ENCODE measurements at places on chromosomes 11 and 22.

DNA sequence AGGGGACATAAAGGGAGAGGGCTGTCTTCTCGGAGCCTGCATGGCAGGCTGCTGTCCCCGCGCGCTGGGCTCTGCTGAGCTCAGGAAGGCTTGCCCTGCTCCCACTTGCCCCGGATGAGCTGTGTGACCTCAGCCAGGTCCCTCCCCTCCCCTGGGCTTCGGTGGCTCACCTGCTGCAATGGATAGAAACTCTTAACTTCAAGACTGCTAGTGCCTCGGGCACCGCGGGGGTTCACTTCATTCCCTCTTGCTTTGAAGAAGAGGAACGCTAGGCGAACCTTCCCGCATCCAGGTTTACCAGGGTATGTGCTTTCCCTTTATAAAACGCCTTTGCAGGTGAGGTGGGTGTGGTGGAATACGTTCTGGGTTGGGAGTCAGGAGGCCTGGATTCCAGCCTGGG is 115.0 kb downstream of the PHF21B start:
- no peak for DNase-seq

DNA sequence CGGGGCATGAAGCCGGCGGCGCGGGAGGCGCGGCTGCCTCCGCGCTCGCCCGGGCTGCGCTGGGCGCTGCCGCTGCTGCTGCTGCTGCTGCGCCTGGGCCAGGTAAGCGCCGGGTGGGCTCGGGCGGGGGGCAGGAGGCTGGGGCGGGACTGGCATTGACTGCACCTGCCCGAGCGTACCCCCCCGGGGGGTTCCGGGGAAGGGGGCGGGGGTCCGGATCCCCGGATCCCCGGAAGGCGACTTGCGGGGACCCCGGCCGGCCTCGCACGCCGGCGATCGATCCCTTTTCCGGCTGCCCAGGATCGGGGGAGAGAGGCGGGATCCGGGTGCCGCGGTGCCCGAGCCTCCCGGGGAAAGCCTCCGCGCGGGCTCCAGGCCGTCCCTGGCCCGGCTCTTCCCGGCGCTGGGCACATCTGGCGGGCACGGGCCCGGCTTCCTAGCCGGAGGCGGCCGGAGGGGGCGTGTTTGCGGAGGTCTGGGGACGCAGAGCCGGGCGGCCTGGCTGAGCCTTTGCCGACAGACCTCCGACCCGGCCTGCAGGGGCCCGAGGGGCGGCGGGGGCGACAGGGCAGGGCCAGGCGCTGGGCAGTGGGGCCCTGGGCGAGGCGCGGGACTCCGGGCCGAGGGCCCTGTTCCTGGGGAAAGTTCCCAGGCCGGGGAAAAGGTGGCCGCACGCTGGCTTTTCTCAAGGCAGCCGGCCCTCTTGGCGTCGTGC is 705 bp downstream of the PTPRJ start:
- no peak for DNase-seq

DNA sequence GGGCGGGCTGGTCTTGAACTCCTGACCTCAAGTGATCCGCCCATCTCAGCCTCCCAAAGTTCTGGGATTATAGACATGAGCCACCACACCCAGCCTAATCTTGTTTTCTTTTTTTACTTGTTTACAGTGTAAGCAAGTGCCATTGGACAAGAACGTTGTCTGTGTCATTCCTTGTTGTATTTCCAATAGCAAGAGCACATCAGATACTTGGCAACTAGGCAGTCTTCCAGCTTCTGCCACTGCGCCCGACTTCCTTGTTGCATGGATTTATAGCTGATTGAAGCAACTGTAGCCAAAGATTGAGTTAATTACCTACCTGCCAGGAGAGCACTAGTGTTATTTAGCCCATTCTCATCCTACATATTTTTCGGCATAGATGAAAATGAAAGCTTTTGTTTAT is 3.1 kb upstream of the SGSM3 start:
- DNase-seq: no peak

DNA sequence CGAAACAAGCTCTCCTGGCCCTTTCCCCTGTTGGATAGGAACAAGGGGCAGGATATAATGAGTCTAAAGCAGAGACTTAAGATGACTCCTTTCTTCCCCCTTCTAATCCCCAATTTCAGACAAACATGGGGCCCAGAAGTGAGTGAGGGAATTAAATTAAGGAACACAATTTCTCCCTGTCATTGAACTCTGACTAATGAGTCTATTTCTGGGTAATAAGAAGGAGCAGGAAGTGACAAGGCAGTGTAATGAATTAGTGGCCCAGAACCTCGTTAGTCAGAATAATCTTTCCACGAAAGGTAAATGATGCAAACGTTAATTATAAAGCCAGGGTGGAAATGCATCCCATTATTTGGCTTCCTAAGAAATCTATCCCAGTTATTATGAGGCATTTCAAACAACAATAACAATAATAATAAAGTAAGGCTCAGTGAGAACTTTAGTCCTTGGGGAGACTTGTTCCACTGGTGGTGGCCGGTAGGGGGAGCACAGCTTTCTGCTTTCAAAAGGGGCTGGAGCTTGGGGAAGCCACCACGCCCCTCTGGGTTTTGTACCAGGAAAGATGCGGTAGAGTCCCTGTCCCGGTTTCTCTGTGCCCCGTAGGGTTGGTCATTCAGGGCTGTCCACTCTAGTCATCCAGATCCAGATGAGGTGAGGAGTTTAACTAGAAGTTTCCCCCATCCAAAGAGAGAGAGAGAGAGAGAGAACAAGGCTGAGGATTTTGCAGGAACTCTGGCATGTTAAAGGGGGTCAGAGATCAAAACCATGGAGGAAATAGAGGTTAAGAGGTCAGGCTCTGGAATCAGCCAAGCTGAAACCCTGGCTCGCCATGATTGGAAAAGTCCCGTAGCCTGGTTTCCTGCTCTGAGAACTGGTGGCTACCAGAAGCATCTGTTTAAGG is 298.3 kb downstream of the NTM start:
- DNase-seq: no peak

- no peak for DNase-seq
Measured at GRCh38 chr11:59197991-59198390, 14.7 kb downstream of the MPEG1 start.

All from esophagus squamous epithelium (tissue), 5 donors.